T follicular helper cell (primary cell): ENCODE measurements at places on chromosomes 4 and X.

GRCh38 chrX:72071213-72071612 lies 60.5 kb downstream of the RTL5 start:
- no peak for DNase-seq

DNA sequence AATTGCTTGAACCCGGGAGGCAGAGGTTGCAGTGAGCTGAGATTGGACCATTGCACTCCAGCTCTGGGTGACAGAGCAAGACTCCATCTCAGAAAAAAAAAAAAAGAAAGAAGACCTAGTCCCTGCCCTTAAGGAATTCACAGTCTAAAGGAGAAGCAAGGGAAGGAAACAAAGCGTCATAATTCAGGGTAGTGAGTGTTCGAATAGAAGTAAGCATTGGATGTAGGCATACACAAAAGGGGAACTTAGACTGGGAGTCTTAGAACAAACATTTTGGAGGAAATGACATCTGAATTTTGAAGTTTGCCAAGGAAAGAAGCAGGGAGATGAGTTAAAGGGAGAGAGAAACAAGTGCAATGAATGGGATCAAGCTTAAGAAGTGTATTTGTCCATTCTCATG lies 32.4 kb downstream of the PPM1K start:
- DNase-seq, result no peak

DNA sequence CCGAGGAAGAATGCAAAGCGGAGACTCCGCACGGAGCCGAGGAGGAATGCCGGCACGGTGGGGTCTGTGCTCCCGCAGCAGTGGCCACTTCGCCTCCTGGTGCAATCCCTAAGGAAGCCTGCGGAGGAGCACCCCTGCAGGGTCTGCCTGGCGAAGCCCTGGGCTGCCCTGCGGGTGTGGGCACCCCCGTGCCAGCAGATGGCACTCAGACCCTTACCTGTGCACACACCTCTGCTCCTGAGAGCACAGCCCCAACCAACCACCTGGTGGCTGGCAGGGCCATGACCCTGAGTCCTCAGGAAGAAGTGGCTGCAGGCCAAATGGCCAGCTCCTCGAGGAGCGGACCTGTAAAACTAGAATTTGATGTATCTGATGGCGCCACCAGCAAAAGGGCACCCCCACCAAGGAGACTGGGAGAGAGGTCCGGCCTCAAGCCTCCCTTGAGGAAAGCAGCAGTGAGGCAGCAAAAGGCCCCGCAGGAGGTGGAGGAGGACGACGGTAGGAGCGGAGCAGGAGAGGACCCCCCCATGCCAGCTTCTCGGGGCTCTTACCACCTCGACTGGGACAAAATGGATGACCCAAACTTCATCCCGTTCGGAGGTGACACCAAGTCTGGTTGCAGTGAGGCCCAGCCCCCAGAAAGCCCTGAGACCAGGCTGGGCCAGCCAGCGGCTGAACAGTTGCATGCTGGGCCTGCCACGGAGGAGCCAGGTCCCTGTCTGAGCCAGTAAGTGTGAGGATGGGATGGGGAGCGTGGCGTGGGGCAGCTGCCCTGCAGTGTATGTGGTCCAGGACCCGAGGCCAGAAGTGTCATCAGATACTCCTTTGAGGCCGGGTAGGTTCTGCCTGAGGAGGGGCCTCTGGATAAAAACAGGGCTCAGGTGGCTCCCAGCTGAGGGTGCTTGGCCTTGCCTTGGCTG lies 7.0 kb downstream of the TACC3 start:
- no peak for DNase-seq

- DNase-seq, result no peak
Measured at GRCh38 chr4:161856711-161857326, 307.0 kb downstream of the FSTL5 start.

DNA sequence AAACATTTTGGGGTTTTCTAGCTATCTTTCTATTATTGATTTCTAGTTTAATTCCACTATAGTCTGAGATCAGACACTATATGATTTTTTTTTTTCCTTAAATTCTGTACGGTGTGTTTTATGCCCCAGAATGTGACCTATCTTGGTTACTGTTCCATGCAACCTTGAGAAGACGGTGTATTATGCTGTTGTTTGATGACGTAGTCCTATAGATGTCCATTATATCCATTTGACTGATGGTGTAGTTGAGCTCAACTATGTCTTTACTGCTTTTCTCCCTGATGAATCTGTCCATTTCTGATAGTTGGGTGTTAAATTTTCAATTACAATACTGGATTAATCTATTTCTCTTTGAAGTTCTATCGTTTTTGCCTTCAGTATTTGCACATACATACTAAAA lies 212.5 kb downstream of the NDST4 start:
- no peak for DNase-seq

DNA sequence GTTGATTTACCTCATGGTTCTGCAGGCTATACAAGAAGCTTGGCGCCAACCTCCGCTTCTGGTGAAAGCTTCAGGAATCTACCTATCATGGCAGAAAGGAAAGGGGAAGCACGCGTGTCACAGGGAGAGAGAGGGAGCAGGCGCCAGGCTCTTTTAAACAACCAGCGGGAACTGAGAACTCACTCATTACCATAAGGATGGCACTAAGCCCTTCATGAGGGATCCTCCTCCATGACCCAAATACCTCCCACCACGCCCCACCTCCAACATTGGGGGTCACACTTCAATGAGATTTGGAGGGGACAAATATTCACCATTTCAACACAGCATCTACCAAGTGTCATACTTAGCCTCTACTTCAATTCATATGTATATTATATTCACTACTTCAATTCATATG lies 18.8 kb upstream of the TBC1D8B start:
- no peak for DNase-seq

- DNase-seq, result no peak
Measured at GRCh38 chr4:103073792-103074438, 2.6 kb downstream of the SLC9B2 start.

GRCh38 chr4:96342790-96343455 lies 503.0 kb downstream of the PDHA2 start:
- DNase-seq, result no peak

- DNase-seq, result no peak
Measured at GRCh38 chrX:84666086-84666485, 163.8 kb upstream of the HDX start.

- DNase-seq, result no peak
Measured at GRCh38 chr4:147682755-147683154, 1.2 kb downstream of the PRMT9 start.

DNA sequence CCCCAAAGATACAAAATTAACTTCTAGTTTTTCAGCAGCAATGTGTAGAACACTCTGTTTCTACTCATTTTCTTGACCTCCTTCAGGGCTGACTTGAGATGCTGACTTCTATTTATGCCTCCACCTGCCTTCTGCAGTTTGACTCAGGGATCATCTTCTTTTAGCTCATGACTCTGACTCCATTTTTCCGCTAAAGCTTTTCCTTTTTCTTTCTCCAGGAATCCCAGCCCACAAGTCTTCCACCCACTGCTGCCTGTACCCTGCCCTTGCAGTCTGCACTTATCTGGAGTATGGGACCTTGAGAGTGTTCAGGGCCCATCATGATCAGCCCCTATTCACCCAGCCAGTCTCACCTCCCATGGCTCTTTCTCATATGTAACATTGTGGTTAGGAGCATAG lies 14.9 kb upstream of the KLHL2 start:
- DNase-seq, result no peak

DNA sequence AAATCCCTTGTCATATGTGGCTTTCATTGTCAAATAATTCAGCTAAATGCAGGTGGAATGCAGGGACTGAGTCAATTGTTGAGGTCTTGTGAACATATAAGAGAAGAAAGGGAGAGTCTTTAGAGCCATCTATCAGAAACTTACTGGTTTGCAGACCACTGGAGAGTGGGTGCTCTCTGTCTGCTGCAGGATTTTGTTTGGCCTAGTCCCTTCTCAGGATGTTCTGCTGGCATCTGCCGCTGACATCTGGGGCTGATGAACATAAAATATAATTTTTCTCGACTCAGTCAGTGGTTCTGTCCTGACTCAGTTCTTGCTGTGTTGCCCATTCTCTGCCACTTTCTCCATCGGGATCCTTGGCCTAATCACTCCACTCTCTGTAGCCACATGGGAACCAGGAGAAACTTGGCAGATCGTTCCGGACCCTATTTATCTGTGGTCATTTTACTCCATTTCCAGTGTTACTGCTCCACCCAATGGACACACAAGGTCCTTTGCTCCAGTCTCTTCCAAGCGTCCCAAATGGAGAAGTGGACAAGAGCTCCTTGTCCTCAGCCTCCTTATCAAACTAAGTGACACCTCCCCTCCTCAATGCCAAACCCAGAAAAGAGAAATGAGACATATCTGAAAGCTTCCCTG lies 436.2 kb downstream of the FAT4 start:
- DNase-seq, result no peak

- peak; percentile 20 for DNase-seq
Measured at GRCh38 chr4:152535360-152535902, 461 bp downstream of the FBXW7 start.

DNA sequence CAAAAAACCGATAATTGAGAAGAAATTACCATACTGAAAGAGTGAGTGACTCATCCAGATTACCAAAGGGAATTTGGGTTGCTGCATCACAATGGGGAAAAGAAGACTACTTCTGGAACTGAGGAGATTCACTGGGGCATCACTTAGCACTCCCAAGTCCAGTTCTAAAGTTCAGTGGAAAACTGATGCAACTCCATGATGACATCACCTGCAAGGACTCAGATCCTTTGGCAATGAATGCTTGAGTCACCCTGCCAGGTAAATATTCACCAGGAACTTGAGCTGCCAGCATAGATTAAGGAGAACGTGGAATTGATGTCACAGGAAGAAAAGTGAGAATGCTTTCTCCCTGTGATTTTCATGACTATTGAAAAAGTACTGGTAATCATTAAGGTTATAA lies 32.0 kb upstream of the SMIM10L2A start:
- DNase-seq, result no peak

DNA sequence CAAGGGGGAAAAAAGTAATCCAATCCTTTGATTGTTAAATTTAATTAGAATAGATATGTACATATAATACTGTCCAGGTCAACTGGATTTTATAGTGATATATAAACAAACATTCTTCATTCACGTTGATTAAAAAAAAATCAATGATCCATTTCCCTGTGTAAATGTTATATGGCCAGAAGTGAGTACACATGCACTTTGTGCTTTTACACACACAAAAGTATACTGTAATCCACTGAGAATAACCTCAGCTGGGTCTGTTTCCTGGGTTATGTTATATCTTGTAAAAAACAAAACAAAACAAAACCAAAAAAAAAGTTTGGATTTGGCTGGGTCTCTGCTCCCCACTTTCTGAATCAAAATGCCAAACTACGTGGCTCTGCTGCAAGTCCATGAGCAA lies 51.7 kb downstream of the WFS1 start:
- DNase-seq, result no peak

GRCh38 chr4:47749858-47750257 lies 88.0 kb downstream of the CORIN start:
- no peak for DNase-seq

GRCh38 chr4:112510291-112511092 lies 5.5 kb downstream of the NEUROG2 start:
- DNase-seq, result no peak

GRCh38 chr4:141757287-141757686 lies 120.9 kb downstream of the IL15 start:
- DNase-seq, result no peak

DNA sequence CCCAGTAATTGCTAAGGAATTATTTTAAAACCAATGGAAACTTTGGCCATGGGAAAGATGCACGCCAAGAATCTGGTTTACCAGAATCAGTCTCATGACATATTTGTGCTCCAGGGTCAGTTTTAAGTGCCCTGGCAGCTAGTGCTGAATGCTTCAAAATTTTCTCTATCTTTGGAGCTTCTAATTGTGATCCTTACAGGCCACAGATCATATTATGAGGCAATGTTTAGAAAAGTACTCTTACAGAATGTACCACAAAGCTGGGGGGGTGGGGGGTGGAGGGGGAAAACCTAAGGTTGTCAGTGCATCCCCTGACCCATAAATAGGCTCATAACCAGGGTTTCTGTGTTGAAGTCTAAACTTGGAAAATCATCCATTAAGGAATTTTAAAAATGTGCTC lies 514.5 kb downstream of the INPP4B start:
- DNase-seq, result no peak

DNA sequence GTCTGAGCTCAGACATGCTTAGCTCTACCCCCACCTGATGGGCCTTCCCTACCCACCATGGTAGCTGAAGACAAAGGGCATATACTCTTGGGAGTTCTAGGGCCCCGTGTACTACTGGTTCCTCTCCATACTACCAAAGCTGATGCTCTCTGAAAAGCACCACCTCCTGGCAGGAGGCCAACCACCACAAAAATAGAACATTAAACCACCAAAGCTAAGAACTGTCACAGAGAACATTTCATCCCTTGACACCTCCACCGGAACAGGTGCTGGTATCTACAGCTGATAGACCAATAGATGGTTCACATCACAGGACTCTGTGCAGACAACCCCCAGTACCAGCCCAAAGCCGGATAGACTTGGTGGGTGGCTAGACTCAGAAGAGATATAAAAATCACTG lies 13.4 kb downstream of the EDA2R start:
- no peak for DNase-seq

- DNase-seq, result no peak
Measured at GRCh38 chr4:10083331-10083771, 33.2 kb downstream of the WDR1 start.

DNA sequence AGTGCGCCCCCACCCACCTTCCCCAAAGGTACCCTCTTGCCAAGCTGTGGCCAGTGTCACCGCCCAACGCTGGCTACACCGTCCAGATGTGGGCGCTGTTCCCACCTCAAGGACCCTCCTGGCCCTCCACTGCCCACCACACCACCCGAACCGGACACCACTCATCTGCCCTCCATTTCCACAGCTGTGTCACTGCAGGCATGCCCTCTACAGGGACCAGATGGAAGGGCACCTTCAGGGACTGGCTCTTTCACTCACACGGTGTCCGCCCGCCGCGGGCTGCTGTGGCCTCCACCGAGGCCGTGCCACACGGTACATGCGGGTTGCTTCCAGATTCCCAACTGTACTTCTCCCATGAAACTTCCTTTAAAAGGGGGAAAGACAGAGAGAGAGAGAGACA lies 87.7 kb downstream of the FAM53A start:
- no peak for DNase-seq

DNA sequence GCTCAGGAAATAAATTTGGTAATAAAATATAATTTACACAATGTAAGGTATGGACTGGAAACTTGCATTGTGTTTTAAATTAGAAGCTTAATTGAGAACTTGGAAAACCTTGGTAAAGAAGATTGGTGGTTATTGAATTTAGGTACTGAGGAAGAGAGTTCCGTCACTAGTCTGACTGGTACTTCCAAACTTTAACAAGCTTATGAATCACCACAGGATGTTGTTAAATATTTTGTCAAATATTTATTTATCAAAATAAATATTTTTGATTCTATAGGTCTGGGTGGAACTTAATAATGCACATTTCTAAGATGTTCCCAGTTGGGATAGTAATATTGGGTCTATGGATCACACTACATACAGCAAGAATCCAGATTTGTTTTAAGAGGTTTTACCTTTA lies 992.2 kb downstream of the ARAP2 start:
- no peak for DNase-seq

- no peak for DNase-seq
Measured at GRCh38 chr4:4995908-4996265, 23.4 kb downstream of the CYTL1 start.
